Posterior vena cava (tissue), 2 donors: ENCODE measurements at places on chromosomes 1 and 21. TPM values are rescaled to one million over a fixed set of nuclear protein-coding genes. Genes with fewer than 3 reads are reported as not detected.

Gene ANXA9
- total RNA-seq: not detected

Gene PLD5
- 5.2 TPM for total RNA-seq

Gene CD48
- total RNA-seq: 5.6 TPM

Gene DNAJC28
- total RNA-seq: 1.3 TPM

Gene F13B
- not detected for total RNA-seq

Gene AXDND1
- not detected for total RNA-seq

Gene UBASH3A
- 0.38 TPM for total RNA-seq

Gene SPRR4
- total RNA-seq: not detected

Gene OLFML2B
- 30.8 TPM for total RNA-seq

Gene SLC45A3
- total RNA-seq: 3.6 TPM

Gene SZT2
- total RNA-seq: 45.8 TPM

Gene MX2
- total RNA-seq: 17.6 TPM

Gene KLHDC9
- total RNA-seq: 2.4 TPM

Gene CORT
- total RNA-seq: not detected

Gene PRELP
- total RNA-seq: 283 TPM

Gene S100A7A
- total RNA-seq: not detected

Gene IGSF5
- 0.46 TPM for total RNA-seq

Gene PRMT2
- 91.3 TPM for total RNA-seq

Gene TTC34
- total RNA-seq: 0.46 TPM

Gene LCA5L
- 1.5 TPM for total RNA-seq

Gene LCE1E
- total RNA-seq: not detected

Gene SYPL2
- 9.0 TPM for total RNA-seq

Gene TARBP1
- total RNA-seq: 13.8 TPM

Gene TEX50
- total RNA-seq: not detected

Gene PRAMEF11
- total RNA-seq: not detected

Gene GSTM4
- total RNA-seq: 21.2 TPM

Gene KRTAP7-1
- total RNA-seq: not detected
